Daoy (cell line): ENCODE measurements at places on chromosomes 16 and 17.

- DNase-seq = no peak
These were observed 709 bp upstream of the MRPL28 start for GRCh38 chr16:370979-371514.

- DNase-seq = no peak
These were observed 40.7 kb downstream of the COTL1 start for GRCh38 chr16:84577034-84577803.

GRCh38 chr16:53080345-53081031, 25.7 kb downstream of the CHD9 start:
- peak; percentile 65 for DNase-seq

DNA sequence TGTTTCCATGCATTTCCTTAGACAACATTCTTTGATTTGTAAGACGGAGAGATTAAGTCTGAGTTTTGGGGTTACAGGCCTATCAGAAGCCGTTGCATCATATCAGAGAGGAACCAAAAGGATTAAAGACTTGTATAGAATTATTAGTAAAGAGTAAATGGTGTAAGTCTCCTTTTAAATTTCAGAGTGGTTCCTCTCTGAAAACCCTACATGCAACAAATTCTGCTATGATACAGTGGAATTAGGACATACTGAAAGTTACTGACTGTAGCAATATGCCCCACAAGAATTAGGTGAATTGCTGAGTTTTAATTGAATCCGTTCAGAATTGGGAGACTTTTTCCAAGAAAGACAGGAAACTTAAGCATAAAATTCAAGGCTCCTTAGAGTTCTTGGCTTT, 221.6 kb downstream of the FTO start:
- no peak for DNase-seq

GRCh38 chr16:47847220-47847970, 308.4 kb downstream of the ABCC12 start:
- no peak for DNase-seq

DNA sequence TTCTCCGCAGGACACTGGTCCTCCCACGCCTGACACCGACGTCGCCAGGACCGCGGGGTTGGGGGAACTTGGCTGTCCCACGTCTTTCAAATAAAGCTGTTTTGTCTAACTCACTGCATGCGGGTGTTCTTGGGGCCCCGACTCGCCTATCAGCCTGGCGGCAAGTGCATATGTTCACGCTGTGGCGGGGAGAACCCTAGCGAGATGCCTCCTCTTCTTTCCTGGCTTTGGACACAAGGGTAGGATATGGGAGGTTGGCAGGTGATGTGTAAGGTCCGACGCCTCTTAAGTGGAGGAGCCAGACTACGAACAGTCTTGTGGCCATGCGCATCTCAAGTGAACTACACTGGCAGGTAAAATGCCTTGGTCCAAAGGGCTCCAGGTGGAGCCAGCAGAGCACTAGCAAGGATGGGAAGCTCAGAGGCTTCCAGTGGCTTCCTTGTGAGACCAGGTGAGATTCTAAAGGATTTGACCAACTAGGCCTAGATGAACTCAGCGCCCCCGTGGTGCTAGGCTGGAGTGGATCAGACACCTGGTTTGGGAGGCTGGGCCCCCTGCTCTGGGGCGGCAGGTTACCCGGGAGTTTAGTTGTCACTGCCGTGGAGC, 873 bp upstream of the RPS2 start:
- DNase-seq = no peak
